ENCODE measurements at places on chromosomes 1 and 21.
A peak's percentile ranks its signal among the peaks of the same experiment; 100 is the strongest.

DNA sequence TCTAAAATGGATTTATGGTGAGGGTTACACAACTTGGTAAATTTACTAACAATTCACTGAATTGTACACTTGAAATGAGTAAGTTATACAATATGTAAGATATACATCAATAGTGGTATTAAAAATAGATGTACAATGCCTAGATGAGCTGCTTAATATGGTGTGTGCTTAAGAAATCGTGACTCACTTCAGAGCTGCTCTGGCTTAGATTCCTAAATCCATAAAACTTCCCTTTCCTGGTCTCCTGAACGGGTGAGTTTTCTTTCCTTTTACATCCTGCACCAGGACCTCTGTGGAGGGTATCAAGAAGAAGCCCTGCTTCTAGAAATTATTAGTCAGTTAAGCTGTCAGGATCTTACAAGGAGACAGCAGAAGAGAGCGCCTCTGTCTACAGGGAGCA lies 30.4 kb downstream of the H3-3A start:
- DNase-seq = no peak

DNA sequence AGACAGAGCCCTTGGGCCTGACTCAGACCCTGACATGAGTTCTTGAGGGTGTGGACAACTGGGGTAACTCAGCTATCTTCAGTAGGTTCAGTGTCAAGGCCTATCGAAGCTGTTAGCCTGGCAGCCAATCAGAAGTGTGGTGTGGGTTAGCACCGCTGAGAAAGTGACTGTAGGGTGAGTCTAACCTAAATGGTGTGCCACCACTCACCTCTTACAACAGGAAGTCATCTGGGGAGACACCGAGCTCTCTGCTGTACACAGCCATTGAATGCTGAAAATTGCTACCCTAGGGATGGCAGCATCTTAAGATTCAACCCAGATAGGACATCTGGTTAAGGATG lies 44.6 kb downstream of the RASSF5 start:
- no peak for DNase-seq

DNA sequence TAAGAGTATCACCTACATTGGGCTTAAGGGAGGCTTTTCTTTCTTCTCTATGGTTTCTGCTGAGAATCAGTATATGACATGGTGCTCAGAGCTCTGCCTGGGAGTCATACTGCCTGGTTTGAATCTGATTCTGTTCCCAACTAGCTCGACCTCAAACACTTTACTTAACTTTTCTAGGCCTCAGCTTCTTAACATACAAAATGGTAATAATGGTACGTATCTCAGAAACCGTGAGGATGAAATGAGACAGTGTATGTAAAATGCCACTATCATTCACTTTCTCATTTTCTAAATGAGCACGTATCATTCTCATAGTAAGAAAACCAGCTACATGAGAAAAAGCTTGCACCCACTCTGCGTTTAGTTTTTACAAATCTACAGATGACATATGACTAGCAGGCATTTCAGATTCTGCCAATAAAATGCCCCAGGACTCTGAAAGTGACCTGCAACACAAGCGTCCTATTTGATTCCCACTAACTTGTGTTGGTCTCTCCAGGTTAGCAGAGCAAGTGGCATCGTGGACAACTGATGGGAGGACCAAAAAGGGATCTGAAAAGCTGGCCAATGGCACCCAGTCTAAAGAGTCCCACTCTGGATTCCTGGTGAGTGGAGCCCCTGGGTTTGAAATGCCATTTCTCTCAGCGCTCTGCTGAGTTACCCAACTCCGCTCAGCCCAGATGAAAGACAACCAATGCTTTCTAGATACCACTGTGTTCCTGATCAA lies 6.1 kb downstream of the CTNNBIP1 start:
- DNase-seq = no peak

- no peak for DNase-seq
Measured at GRCh38 chr1:151499365-151499764, 11.8 kb upstream of the CGN start.

DNA sequence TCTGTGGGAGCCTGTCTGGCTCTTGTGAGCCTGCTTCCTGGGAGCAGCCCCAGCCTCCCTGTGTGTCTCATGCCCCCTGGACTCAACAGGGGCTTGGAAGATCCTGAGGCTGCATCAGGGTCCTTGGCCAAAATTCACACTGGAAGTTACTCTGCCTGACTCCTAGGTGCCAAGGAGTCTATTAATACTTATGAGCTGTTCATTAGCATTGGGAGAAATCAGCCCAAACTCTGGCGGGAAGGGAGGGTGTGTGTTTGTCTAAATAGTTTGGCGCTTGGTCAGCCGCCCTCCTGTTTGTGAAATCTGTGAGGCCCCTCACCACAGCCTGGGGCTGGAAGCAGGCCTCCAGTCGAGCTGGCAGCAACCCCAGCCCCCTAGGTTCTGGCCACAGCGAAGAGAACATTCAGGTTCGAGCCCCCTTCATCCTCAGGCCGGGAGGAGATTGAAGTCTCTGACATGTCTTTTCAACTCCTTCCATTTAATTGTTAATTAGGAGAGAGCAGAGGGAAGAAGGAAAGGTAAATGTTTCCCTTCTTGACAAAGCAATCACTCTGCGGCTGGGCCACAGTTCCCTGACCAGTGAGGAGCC lies 82.1 kb upstream of the F3 start:
- no peak for DNase-seq

GRCh38 chr1:71583756-71584155 lies 502.9 kb upstream of the ZRANB2 start:
- DNase-seq = no peak

- peak; percentile 61 for DNase-seq
Measured at GRCh38 chr1:15028102-15028501, 125.4 kb upstream of the TMEM51 start.

- no peak for DNase-seq
Measured at GRCh38 chr1:39964552-39964951, 9.6 kb downstream of the MFSD2A start.

DNA sequence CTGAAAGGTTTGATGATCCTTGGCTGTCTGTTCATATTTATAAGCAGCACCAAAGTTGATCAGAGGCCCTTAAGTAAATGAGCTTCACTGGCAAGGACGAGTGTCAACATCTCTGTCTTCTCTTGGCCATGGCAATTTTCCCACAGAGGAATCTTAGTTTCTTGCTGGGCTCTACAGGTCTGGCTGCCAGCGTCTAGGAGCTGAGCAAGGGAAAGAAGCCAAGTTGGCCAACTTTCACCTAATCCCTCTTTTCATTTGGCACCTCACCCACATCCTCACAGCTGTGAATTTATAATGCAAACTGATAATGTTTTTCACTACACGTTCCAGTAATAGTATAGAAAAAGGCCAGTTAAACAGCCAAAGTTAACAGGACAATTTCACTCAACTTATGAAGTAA lies 99.0 kb upstream of the LBR start:
- DNase-seq = no peak

DNA sequence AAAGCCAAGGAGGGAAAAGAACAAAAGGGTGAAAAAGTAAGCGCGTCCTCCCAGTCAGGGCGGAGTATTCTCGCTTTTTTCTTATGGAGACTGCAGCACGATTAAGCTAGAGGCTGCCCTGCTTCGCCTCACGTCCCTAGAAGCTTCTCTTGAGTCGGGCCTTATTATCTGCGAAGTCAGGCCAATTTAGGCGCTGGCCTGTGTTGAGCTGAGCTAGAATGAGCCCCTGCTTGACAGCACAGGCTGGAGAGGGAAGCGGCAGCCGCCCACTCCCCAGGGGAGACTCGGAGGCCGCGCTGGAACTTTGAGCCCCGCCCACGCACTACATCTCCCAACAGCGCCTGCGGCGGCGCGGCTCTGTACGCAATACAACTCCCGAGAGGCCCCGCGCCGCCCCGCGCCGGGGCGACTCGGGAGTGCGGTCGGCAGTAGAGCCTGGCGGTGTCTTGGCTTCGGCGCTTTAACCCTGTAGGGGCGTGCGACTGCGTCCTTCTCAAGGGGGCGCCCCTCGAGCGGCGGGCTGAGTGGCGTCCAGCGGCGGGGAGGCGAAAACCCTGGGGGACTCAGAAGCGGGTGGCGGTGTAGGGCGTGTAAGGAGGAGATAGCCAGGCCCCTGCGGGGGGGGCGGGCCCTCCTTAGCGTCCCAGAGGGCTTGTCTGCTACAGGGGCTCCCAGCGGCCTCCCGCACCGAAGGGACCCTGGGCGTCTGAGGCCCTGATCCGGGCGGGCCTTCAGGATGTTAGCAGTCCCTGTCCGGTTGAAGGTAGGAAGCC lies 888 bp downstream of the ZNF436 start:
- peak; percentile 90 for DNase-seq

- no peak for DNase-seq
Measured at GRCh38 chr1:199619223-199619622, 408.3 kb upstream of the NR5A2 start.

DNA sequence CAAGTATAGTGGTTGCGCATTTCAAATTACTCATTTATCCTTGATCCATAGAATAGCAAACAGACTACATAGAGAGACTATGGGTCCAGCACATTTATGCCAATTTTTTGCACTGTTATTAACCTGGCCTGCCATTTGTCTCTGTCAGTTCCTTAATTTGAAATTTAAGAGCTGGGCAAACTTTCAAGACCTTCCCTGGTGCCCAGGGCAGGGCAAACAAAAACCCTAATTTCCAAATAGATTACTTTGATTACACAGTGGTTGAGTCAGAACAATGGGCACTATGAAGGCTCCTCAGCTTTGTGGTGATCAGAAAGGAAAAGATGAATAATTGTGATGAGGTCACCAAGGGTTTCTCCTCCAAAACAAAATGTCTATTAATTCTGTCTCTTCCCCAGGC lies 80.6 kb downstream of the TNFSF18 start:
- no peak for DNase-seq

- peak; percentile 4 for DNase-seq
Measured at GRCh38 chr1:175146529-175147213, 45.9 kb downstream of the KIAA0040 start.

GRCh38 chr21:37984416-37984815 lies 68.2 kb upstream of the KCNJ6 start:
- no peak for DNase-seq

- no peak for DNase-seq
Measured at GRCh38 chr1:11352816-11353799, 80.1 kb downstream of the UBIAD1 start.

GRCh38 chr1:67376381-67376780 lies 53.8 kb downstream of the SERBP1 start:
- DNase-seq = no peak

DNA sequence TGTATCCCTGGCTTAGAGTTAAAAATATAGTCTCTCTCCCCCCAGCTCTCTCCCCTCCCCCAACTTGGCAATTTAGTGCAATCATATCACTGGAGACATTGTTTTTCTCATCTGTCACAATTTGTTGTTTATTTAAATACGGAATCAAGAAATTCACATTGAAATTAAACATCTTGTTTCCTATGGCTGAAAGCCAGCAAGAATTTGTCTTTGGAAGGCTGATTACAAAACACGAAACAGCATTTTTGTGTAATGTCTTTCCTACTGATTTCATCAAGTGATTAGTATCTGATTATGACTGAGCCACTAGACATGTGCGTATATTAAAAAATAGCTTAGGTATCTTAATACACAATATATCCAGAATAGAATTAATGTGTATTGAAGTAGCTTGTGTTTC lies 119.7 kb downstream of the LYPLAL1 start:
- no peak for DNase-seq

GRCh38 chr1:56646611-56647010 lies 1.5 kb downstream of the PRKAA2 start:
- no peak for DNase-seq

DNA sequence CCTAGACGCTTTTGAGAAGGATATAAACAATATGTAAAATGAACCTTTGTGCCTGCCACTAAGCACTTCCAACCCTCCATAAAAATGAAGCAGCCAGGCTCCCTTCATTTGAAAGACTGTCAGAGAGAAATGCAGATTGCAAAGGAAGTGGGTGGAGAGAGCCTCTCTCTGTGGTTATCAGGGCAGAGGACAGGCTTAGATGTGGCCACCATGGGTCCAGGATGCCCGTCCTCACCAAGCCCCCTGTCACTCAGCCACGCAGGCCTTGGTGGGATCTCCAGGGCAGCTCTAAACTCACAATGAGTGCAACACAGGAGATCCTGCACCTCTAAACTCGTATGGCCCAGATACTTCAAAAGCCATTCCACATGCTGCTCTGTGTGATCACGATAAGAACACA lies 37.9 kb downstream of the TMPRSS2 start:
- DNase-seq = no peak

- DNase-seq = no peak
Measured at GRCh38 chr21:32705139-32705538, 22.7 kb downstream of the SYNJ1 start.

GRCh38 chr1:2389644-2390043 lies 1.7 kb downstream of the MORN1 start:
- no peak for DNase-seq

DNA sequence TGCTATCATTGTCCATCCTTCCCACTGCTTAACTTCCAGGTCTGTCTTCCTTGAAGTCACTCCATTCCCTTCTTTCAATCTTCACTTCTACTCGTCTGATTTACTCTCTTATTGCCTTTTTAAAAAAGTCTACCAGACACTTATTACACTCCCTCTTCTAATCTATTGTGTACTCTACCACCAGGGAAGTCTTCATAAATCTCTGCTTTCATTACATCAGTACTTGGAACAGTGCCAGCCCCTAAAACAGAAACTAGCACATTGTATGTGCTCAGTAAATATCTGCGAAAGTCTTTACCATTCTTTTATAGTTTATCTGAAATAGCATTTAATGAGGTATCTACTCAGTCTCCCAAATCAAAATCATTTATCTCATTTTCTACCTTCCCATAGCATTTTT lies 236.4 kb downstream of the USH2A start:
- DNase-seq = no peak

GRCh38 chr1:59422921-59423575 lies 126.2 kb downstream of the FGGY start:
- DNase-seq = peak; percentile 12

DNA sequence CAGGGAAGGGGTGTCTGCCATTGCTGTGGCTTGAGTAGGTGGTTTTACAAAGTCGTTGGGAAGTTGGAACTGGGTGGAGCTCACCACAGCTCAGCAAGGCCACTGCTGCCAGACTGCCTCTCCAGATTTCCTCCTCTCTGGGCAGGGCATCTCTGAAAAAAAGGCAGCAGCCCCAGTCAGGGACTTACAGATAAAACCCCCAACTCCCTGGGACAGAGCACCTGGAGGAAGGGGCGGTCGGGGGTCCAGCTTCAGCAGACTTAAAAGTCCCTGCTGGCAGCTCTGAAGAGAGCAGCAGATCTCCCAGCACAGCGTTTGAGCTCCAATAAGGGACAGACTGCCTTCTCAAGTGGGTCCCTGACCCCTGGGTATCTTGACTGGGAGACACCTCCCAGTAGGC lies 124.2 kb downstream of the LHX8 start:
- no peak for DNase-seq

GRCh38 chr1:47681735-47682134 lies 243.9 kb downstream of the FOXD2 start:
- no peak for DNase-seq

DNA sequence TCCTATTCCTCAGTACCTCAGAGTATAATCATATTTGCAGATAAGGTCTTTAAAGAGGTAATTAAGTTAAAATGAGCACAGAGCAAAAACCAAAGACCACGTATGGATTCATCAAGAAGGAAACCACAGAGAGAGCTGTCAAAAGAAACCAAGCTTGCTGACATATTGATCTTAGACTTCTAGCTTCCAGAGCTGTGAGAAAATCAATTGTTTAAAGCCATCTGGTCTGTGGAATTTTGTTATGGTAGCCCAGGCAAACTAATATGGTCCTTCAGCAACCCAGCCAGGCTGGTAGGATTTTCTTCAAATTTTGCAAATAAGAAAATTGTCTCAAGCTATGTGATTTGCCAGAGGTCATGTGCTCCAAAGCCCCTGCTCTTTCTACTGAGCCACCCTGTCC lies 62.5 kb downstream of the LRIG2 start:
- no peak for DNase-seq

- DNase-seq = peak; percentile 27
Measured at GRCh38 chr1:999725-1000356, at the start of gene HES4. TSS of gene HES4 (minus strand) at chr1:1000097. CDS start at chr1:999973, 124 bp downstream.

Data from C1 segment of cervical spinal cord (tissue), 14 donors.